NCI-H1930 (cell line): ENCODE measurements at places on chromosomes 1 and 21.
A peak's percentile ranks its signal among the peaks of the same experiment; 100 is the strongest.

DNA sequence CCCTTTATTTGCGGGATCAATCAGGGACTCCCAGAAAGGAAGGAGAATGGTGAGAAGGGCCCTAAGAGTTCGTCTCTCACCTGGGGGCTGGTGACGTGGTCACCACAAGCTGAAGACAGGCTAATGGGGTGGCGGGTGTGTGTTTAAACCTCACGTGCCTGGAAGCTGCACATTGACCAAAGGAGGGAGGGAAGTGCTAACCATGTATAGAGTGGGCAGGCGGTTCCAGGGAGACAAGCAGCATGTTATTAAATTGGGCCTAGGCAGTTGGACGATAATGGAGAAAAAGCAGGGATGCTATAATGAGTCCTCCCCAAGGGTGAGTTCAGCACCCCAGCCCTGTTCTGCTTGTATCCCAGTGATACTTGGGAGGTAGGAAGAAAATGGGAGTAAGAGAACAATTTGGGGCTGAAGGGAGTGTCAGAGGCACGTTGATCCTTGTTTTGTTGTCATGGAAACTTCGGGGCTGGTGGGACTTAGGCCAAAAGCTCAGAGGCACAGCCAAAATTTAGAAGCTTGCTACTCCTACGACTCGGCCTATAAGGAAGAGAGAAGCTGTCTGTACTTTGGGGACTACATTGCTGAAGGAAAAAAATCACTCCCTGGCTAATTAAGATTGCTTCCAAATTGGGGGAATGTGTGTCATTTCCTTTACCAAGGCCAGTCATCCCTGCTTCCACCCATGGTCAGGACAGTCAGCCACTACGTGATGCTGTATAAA is 33.2 kb upstream of the EPHA8 start:
- DNase-seq, result no peak

- DNase-seq, result no peak
These were observed 59.1 kb downstream of the BCL9 start for GRCh38 chr1:147600119-147601111.

- no peak for DNase-seq
These were observed 204.4 kb upstream of the VAMP3 start for GRCh38 chr1:7566417-7567375.

DNA sequence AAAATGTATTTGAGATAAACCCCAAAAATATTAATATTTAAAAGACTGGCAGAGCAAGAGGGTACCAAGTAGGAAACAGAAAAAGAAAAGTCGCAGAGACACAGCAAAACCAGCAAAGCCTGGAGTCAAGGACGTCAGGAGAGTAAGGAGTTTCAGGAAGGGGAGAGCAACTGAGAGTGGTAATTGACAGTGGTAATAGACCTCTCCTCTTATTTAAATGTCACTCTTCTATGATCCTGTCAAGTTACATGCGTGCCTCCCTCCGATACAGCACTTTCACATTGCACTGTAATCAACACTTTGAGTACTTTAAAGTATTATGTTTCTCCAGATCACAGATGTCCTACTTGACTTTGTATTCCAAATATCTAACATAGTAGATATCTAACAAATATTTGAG is 82.6 kb upstream of the EXO1 start:
- no peak for DNase-seq

DNA sequence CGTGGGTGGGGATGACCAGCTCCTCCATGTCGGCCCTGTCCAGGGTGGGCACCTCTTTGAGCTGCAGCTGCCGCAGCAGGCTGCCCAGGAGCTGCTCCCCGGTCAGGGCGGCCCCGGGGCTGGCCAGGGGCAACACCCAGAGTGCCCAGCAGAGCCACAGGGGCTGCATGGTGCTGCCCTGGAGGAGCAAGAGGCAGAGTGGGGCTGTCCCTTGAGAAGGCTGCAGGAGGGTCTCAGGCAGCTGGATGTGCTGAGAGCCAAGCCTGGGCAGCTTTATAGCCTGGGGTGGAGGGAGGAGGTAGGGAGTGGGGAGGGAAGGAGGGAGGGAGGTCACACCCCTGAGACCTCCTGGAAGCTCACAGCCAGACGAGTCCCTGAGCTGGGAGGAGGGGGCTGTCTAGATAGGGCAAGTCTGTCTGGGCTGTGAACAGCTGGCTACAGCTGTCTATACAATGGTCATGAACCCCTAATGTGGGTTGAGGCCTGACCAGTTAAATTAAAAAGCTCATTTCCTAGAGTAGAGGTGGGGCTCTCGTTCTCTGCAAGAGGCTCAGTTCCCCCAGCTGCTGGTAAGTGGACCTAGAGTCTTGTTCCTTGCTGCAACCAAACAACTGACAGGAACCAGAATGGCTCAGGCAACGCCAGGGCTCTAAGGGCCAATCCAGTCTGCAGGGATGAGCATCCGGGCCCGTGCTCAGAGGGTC is at the start of gene LEFTY1:
TSS of gene LEFTY1 (minus strand) at position 249 of the 704 bp plus-strand sequence. CDS start at position 169, 80 bp downstream.
- DNase-seq, result no peak

DNA sequence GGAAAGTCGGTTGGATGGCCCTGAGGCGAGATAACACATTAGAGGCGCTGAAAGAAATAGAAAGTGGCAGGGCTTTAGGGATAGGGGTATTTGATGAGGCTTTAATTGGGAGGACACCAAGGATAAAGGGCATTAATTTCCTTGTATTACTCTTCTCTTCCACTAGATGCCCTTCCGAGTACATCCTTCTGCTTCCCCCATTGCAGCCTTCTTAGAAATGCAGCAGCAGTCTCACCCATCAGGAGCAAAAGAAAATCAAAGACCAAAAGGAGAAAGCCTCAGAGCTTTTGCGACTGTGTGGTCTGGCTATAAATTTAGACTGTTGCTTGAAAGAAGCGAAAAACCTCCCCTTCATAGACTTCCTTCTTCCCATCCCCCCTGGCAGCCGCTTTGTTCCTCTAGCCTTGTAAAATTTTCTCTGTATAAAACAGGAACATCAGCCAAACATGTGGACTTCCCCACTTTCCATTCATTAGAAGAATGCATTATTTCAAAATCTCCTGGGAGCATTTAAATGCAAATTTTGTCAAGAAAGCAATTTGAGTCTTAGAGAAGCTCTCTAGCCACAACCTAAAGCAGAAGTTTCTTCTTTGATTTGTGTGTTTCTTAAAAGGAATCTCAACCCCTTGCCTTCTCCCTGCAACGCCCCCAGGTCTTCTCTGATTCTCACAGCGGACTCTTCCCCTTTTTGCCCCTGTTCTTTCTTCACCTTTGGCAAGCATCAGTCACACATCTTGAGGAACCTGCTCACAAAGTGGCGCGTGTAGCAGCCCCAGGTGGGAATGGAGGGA is 76.6 kb downstream of the NDUFS5 start:
- peak; percentile 29 for DNase-seq

GRCh38 chr1:179029321-179029759 is 3.6 kb downstream of the FAM20B start:
- DNase-seq, result no peak

DNA sequence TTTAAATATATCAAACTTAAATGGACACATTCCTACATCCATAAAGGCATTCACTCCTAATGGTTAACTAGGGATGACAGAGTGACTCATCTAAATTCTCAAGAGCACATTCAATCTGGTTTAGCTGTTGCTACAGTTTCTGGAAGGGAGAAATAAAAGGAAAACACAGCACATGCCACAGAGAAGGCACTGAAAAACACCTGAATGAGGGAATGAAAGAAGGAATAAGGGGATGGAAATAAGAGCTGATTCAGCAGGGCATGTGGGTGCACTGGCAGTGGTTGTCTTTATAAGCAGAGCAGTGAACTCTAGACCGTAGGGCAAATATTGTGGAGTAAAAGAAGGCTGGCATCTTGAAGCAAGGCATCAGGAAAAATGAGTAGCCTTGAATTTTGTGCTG is 79.3 kb downstream of the LHX4 start:
- no peak for DNase-seq

- DNase-seq, result no peak
These were observed 14.8 kb downstream of the PSEN2 start for GRCh38 chr1:226884966-226885820.

GRCh38 chr21:43881283-43881682 is 16.3 kb downstream of the AGPAT3 start:
- DNase-seq, result no peak

DNA sequence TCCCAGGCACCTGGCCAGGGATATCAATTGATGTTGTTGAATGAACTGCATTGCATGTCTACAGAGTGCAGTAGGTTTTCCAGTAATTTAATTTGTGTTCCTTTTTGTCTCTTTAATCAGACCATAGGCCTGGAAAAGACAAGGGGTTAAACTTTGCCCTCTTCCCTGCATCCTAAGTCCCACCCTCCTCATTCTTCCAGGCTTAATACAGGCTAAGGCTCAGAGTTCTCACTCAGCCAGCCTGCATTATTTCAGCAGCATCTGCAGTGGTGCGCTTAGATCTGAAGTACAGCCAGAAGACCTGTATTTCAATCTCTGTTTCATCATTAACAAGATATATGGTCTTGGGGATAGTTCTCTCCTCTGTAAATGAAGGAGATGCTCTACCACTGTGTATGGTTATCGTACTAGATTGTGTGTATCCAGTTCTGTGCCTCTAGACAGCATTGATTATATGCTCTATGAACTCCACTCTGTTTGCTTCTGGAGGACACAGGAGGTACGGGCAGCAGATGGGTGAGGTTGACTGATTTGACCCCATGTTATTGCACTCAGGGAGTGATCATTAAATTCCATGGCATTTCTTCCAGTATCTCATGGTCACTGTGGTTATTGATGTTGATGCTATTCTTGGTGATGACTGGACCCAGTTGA is 286.1 kb downstream of the RPS6KC1 start:
- DNase-seq, result no peak

DNA sequence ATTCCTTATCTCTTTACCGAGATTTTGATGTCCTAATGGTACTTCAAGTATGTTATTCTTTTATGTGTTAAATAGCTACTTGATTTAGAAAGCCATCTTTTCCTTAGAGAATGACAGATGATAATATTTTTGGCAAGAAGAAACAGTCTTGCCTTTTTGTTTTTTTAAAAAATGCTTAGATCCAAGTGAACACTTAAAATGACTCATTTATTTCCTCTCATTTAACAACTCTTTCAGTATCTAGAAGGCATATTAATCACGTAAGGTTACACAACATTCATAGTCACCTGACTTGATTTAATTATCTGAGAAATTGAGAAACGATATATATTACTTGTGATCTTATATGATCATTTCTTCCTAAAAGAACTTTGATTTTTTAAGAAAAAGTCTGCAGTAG is 52.4 kb downstream of the SUCO start:
- no peak for DNase-seq

DNA sequence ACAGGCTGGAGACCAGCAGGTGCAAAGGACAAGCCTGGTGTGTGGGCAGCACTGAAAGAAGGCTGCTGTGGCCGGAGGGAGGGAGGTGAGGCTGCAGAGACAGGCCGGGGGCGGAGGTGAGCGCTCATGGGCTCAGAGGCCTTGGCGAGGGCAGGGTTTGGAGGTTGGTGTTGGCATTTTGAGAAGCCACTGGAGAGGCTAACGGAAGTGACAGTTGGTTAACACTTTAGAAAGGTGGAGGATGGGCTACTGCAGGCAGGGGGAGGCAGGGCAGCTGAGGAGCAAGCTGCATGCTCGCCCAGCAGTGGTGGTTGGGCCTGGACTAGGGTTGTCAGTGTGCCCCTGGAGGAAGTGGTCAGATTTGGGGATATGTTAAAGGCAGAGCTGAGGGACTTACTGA is 37.5 kb downstream of the QSOX1 start:
- no peak for DNase-seq

DNA sequence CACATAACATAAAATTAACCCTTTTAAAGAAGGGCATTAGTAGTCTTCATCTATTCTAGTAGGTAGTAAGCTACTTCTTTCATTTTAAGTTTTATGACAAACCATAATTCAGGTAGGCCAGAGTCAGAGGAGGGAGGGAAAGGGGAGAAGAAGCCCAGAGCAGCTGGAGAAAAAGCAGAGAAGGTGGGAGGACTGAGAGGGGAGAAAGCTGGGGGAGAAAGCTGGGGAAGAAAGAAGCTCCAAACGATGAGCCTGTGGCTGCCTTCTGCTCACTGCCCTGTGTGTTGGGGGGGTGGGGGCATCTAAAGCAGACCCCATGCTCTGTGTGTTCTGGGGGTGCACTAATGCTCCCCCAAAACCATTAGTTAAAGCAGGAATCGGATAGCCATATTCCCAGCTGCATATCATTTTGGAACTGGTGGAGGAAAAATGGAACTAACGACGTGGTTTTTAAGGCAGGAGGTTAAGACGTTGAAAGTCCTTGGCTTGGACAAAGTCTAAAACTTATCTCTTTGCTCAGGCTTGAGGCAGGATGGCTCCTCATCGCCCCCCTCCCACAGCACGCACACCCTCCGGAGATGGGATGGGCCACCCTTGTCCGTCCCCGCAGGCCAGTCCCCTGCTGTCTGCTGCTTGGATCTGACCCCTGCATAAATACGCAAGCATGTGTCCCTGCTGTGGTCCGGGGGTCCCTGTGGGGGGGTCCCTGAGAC is 184.2 kb downstream of the DYRK1A start:
- no peak for DNase-seq

- DNase-seq, result peak; percentile 27
These were observed 3.3 kb upstream of the DENND2D start for GRCh38 chr1:111203681-111204200.

DNA sequence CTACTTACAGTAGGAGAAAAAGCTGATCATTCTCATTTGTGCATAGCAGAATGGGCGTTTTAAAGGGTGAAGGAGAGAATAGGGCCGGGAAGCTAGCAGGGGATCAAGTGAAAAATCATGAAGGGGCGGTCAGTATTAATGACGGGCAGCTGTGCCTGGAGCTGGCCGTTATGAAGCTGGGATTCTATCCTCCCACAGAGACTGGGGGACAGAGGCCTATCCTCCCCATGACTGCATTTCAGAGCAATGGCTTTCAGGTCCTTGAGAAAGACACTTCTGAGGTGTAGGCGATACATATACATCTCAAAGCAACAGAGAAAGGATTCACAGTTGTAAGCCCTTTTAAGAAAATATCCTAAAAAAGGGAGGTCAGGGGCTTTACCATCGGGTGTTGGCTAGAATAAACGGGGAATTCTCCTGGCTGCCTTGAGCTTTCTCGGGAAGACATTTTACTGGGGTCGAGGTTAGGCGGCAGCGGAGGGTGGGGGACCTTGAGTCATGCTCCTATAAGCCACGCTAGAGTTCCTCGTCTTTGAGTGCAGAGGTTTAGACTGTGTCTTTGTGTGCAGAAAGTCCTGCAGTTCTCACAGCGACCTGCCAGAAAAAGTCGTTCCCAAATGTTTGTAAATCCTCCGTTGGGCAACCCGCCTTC is 559 bp upstream of the MTARC2 start:
- DNase-seq, result no peak

- DNase-seq, result no peak
These were observed 88.4 kb downstream of the C21orf91 start for GRCh38 chr21:17730782-17731181.

DNA sequence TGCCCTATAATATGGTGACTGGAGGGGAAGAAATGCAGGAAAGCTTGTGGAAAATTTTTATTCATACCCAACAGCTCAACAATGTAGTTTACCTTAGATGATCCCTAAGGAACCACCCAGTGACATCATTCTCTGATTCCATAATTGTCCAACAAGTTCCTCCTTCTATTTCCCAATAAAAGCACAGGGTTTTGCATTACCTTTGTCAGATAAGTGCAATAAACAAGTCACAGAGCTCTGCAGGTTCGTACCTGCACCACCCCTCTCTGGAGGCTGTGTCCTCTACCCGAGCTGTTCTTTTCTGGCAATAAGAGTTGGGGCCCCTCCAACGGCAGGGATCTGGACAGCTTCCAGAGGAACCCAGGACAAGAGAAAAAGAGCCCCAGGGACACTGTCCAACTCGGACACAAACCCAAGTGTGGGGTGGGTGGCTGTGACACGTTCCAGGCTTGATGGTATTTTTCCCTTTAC is 38.8 kb downstream of the RCAN1 start:
- DNase-seq, result no peak

- DNase-seq, result no peak
These were observed 80.0 kb upstream of the BACH1 start for GRCh38 chr21:29218749-29219148.
